ENCODE measurements at places on chromosomes 4 and X.

GRCh38 chrX:13535376-13536165 lies 33.8 kb upstream of the EGFL6 start:
- DNase-seq = peak; percentile 19

- DNase-seq = no peak
Measured at GRCh38 chrX:113980953-113981352, 602.9 kb upstream of the HTR2C start.

DNA sequence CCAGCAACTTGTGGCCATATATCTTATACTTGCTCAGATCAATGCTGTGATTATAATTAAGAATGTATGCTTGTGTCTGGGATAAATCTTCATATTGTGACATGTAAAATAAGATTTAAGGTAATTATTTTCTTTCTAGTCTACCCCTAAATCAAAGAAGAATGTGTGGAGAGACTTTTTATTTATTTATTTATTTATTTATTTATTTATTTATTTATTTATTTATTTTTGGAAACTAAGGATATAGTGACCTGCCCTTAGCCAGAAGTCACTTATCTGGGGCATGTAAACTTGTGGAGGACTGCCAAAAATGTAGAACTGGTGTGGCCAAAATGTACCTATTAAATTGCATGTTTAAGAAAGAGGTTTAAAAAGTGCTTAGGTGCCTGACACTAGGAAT lies 144.3 kb downstream of the BEND2 start:
- no peak for DNase-seq

- peak; percentile 5 for DNase-seq
Measured at GRCh38 chrX:30196322-30196721, 19.0 kb upstream of the MAGEB2 start.

GRCh38 chr4:71294301-71294700 lies 44.5 kb upstream of the SLC4A4 start:
- DNase-seq = peak; percentile 27

GRCh38 chr4:187118602-187119120 lies 395.0 kb upstream of the FAT1 start:
- DNase-seq = no peak

GRCh38 chrX:36336751-36337150 lies 417.2 kb downstream of the CFAP47 start:
- no peak for DNase-seq

GRCh38 chr4:155914782-155915181 lies 11.3 kb downstream of the TDO2 start:
- DNase-seq = no peak

DNA sequence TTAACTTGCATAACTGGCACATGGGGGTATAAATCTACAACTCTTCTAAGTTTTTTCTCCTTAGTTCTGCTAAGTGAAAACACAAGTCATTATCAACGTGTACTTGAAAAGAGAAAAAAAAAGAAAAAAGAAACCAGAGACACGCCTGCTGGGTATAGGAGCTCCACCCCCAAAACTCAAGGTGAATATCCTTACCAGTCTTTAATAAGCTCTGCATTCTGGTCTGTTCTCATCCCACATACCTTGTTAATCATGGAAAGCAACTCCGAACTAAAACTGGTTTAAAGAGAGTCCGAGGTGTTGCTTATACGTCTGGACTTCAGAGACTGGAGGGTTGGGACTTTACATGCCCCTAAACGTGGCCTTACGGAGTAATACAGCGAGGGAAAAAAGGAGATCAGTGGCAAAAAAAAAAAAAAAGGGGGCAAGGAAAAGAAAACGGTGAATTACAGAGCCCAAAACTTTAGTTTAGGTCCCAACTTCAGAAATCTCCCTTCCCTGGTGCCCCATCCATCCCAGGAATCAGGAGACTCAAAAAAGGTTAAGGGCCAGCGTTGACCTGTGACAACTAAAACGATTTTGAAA lies 1.0 kb downstream of the PGRMC2 start:
- peak; percentile 61 for DNase-seq

DNA sequence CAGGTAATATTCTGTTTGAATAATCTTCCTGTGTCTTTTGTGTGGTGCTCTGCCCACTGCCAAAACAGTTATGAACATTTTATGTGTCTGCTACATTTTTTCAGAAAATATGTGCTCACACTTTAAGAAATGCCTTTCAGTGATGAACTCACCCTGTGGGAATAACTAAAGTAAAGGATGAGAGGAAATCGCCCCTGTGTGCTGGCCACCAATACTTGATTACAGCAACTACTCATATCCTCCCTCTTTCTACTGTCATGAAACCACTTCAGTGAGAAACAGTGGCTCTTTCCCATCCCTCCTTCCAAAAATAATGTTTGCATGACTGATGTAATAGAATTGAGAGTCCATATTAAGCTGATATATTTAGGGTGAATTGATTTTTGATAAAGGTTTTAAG lies 900.9 kb downstream of the RAB28 start:
- peak; percentile 23 for DNase-seq

DNA sequence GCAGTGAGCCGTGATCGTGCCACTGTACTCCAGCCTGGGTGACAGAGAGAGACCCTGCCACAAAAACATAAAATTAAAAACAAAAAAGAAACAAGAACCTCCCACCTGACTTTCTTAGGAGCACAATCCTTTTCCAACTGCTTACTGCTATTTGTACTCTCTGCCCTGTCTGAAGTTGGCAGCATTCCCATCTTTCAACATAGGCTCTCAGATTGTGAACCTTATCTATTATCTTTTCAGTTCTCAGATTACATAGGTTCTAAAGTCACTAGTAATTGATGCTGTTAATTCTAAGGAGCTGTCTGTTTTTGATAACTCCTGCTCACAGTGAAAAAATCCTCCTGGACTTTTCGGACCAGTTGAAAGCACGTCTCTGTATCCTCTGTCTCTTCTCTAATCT lies 812.2 kb upstream of the CT83 start:
- no peak for DNase-seq

- DNase-seq = no peak
Measured at GRCh38 chr4:150817804-150818528, 197.1 kb downstream of the LRBA start.

- no peak for DNase-seq
Measured at GRCh38 chrX:20306668-20307067, 40.0 kb upstream of the RPS6KA3 start.

DNA sequence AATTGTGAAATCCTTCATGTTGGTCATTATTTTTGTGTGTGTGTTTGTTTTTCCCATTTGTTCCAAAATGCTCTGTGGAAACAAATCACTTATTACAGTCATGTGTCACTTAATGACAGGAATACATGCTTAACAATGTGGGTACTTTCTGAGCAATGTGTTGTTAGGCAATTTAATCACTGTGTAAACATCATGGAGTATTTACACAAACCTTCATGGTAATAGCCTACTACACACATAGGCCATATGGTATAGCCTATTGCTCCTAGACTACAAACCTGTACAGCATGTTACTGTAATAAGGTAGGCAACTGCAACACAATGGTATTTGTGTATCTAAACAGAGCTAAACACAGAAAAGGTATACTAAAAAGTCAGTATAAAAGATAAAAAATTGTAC lies 388.9 kb upstream of the PPP1R2C start:
- no peak for DNase-seq

GRCh38 chrX:78665342-78665741 lies 6.2 kb upstream of the RTL3 start:
- DNase-seq = no peak

- DNase-seq = peak; percentile 79
Measured at GRCh38 chr4:61511716-61512488, 311.8 kb downstream of the ADGRL3 start.

GRCh38 chrX:33194876-33195433 lies 16.4 kb downstream of the DMD start:
- peak; percentile 43 for DNase-seq

GRCh38 chr4:55498051-55498450 lies 48.7 kb downstream of the CLOCK start:
- peak; percentile 9 for DNase-seq

- no peak for DNase-seq
Measured at GRCh38 chr4:83604321-83604720, 68.4 kb downstream of the GPAT3 start.

DNA sequence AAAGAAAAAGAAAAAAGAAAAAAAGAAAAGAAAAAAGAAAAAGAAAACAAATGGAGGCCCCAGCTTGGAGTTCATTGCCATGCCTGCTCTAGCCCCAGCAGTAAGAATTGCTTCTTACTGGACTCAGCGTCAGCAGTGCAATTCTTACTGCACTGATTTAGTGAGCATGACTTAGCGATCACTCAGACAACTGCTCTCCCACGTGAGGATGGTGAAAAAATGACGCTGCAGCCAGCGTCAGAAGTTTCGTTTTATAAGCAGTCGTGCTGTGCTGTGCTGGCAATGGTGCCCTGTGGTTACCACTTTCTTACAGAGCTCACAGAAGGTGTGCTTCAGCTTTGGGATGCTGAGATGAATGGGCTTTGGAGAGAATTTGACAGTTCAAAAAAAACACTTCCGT lies 68.3 kb upstream of the DDX3X start:
- DNase-seq = peak; percentile 76

- DNase-seq = no peak
Measured at GRCh38 chrX:110070970-110071369, 68.1 kb downstream of the TMEM164 start.

DNA sequence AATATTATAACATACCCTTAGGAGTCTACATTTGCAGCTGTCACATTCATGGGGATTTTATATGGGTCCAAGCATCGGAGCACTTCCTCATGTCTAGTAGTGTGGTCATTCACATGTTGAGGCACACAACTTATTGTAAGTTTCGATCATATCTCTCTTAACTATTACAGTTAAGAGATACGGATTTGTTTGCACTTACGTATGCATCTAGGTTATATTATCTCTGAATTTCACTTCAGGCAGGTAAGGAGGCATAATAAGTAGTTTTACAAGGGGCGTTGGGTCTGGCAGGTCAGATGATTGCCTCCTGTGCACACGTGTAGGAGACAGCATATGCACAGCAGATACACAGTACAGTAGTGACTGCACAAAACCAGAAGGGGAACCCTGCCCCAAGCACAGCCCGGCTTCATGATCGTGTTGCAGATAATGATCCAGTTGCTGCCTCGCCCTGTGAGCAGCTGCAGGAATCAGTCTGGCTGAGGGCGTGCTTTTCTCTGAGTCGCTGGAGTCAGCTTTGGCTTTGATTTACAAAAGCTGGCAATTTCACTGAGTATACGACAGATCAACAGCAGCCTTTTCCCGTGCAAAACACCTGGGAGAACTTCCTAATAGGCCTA lies 302.9 kb upstream of the GATB start:
- no peak for DNase-seq

DNA sequence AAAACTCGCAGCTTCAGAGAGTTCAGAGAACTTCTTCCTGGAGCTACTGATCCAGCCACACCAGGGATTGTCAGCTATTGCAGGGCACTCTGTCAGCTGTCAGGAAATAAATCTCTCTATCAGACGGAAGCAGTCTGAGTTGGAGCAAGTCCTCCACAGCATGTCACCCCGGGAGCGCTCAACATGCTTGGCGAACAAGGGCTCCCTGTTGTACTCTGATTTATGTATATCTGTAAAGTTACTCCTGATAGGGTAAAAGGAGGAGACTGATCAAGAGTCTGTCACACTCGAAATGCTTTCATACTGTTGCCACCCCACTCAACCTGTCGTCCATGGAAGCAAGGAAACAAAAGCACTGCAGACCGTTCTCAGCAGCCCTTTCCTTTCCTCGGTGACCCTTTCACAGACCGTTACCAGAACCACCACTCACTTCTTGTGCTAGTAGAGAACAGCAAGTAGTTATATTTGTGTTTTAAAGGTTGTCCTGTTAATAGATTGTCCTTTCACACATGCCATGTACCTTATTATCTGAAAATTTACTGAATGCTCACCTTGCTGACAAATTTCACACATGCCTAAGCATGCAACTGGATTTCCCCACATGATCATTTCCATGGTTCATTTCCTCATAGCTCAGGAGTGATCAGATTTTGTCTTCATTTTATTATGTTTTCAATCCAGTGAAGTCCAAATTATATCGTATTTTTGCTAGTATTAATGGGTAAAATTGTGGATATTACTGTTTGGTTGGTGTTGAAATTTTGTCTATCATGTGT lies 2108.9 kb upstream of the TENM3 start:
- peak; percentile 9 for DNase-seq

DNA sequence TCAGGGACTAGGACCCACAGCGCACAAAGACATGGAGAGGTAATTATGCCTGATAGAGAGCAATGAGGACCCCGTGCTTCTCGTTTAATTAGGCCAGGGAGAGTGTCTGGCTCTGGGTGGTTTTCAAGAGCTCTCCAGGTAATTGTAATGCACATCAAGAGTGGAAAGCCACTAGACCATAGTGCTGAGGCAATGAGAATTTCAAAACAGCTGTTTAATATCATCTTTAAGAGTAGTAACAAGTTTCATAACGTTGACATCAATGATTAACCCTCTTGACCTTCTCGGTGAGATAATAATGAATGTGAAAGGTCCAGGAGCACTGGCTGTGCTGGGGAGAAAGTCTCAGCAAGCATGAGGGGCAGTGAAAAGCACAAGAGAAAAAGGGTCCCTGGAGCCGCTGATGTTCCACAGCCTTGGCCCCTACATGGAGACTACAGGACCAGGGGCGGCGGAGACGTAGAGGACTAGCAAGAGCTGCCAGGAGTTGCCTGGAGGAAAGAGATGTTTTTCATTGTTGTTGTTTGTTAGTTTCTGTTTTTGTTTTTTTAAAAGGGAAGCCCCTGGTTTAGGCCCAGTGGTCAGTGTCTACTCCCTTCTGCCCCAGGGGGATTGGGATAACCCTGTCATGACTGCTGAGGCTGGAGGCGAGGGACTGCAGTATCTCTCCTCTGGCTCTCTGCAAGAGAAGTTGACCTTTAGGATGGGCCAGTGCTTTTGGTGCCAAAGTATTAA lies 14.8 kb upstream of the CXCR3 start:
- no peak for DNase-seq

- DNase-seq = no peak
Measured at GRCh38 chr4:41102414-41103092, 111.8 kb downstream of the APBB2 start.

DNA sequence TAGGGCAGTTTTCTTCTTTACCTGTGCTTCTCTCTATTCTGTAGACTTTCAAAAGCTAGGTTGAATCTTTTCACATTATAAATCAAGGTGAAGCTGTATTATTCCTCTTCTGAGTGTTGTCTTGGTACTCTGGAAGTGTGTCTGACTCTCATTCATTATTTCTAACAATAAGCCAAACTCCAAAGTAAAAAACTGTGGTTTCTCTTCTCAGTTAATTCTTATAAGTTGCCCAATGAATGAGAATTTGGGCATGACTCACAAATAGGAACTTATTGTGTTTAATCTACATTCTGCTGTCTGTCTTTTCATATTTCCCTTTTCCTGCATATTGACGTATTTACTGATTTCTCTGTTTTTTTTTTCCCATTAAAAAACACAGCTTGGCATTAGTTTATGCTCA lies 714.5 kb downstream of the CCSER1 start:
- peak; percentile 37 for DNase-seq
